ENCODE measurements at places on chromosomes 13 and 19.

DNA sequence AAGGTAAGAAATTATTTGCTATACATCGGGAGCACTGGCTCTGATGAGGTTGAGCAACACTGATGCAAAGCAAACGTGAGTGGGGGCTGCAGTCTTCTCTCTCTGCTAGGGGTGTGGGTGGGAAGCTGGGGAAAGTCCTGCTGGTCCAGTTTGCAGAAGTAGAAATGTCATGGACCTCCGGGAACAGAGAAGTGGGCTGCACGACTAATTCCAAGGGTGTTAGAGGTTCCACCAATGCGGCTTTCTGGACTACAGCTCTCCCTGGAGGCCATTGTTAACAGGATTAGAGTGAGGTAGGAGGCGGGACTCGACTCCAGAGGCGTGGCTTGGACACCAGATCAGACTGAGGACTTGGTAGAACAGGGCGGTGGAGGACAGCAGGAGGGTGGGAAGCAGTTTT is 5.7 kb upstream of the FBXO27 start:
- DNase-seq: no peak

- no peak for DNase-seq
These were observed 39.5 kb downstream of the ZSWIM9 start for GRCh38 chr19:48210005-48210404.

DNA sequence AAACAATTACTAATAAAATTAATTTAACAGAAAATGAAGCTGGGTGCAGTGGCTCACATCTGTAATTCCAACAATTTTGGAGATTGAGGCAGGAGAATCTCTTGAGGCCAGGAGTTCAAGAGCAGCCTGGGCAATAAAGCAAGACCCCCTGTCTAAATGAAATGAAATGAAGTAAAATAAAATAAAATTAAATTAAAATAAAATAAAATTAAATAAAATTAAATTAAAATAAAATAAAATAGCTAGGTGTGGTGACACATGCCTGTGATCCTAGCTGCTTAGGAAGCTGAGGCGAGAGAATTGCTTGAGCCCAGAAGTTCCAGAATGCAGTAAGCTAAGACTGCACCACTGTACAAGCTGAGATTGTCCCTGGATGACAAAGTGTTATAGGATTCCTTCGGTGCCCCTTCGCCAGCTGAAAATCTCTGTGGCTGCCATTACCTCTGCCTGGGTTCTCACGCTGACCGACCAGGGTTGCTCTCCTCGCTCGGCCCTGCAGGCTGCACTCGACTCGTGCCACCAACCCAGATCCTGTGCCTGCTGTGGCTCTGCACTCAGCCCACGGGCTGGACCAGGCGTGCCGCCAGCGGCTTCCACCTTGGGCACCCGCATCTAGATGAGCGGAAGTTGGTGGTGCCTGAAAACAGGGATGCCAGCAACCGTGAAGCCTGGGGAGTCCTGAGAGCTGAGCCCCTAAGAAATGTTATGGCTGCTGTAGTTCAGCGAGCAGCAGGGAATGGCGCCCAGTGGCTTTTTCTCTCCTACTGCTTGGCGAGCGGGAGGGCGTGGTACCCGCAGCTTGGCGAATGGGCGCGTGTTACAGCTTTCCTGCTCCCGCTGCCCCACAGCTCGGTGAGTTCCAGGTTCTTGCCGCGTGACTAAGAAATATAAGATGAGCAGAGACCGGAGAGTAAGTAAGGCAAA is 539.2 kb upstream of the PCDH9 start:
- DNase-seq: no peak

DNA sequence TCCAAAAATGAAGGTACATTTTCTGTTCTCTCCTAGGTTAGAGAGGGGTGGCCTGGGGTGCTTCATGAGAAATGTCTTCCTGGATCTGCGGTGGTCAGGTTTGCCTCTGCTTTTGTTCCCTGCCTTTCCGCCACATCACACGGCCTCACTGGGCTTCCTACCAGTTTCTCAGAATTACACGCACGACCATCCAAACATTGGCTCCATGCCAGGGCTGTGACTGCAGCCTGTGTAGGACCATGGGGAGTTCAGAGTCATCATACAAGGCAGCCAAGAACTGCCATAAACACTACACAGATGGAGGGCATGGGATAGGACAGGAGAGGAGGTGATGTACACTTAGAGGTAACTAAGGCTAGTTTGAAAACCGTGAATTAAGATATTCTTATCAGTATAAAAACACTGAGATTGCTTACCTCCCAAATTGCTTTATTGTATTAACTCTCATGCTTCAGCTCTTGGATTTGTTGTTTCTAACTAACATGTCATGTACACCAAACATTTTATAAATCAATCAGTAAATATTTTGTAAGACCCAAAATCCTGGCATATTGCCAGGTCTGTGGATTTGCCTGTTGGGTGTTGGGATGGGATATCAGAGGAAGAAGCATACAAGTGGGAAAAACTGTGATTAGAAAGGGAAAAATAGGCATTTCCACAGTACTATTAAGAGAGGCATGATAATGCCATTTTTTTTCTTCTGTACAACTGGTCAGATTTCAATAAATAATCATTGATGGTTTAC is 45.2 kb downstream of the CDADC1 start:
- no peak for DNase-seq

DNA sequence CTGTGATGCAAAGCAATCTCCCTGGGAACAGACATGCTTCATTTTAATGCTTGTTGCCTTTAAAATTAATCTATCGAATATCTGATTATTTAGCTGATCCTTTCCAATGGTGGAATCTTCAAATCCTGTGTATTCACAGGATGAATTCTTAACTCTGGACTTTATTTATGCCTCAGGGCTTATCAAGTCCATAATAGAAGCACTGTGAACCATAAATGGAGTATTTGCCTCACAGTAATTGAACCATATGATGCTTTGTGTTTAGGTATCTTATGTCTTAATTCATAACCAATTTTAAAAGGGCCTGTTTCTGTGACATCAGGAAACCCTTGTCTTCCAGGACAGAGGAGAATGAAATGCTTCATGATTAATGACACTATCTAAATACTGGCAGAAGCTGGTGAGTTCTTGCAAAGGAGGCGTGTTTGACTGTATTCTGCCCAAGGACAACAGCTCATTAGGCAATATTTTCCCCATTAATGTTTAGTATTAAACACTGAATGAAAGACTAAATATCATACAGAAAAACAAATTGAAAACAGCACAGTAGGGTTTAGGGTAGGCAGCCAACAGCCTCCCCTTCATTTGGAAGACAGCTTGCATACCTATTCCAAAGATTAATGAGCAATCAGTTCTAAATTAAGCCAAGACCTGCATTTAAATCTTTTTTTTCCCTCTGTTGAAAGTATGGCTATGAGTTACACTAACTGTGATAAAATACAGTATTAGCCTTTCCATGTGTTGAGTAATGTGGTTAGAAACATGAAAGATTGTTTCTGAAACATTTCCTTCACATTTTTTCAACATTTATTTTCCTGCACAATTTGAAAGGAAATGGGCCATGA is 709.4 kb downstream of the PCDH9 start:
- no peak for DNase-seq

GRCh38 chr13:70108356-70109105 is at the start of gene KLHL1:
TSS of gene KLHL1 (minus strand) at chr13:70108452. CDS start at chr13:70107699, 753 bp downstream.
- no peak for DNase-seq
